ENCODE measurements at places on chromosomes 5 and 9. TPM values are rescaled to one million over a fixed set of nuclear protein-coding genes. Genes with fewer than 3 reads are reported as not detected.

MARCOL gene
- total RNA-seq: not detected

GRCh38 chr9:117821954-117822353, 117.8 kb downstream of the TLR4 start:
- DNase-seq: no peak
- no peak overlapping the region for H3K4me3 ChIP-seq
- H3K4me1 ChIP-seq: no peaks in the 10 kb centered on the region

RANBP17 gene
- 1.4 TPM for total RNA-seq

GRCh38 chr5:6125781-6126180, 252.6 kb downstream of the MED10 start:
- no peak overlapping the region for H3K27ac ChIP-seq
- no peaks in the 10 kb centered on the region for H3K4me1 ChIP-seq
- DNase-seq: no peak
- no peaks in the 10 kb centered on the region for H3K36me3 ChIP-seq

DNA sequence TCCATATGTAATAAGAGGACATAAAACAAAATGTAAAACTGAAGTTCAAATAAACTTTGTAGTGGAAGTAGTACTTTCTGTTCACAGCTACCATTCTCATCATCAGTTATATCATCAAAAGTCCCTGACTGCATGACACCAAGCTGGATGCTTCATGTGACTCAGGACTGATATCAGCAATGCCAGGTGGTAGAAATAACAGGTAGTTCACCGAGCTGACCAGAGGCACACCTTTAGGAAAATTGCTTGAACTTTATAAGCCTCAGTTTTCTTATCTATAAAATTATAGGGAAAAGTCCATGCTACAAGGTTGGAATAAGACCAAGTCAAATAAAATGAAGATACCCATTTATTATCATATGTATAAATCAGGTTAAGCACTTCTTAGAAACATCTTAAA, 124.9 kb upstream of the PTGER4 start:
- H3K36me3 ChIP-seq: no peaks in the 10 kb centered on the region
- H3K4me3 ChIP-seq: no peak overlapping the region
- DNase-seq: no peak
- no peak overlapping the region for H3K27ac ChIP-seq

DNA sequence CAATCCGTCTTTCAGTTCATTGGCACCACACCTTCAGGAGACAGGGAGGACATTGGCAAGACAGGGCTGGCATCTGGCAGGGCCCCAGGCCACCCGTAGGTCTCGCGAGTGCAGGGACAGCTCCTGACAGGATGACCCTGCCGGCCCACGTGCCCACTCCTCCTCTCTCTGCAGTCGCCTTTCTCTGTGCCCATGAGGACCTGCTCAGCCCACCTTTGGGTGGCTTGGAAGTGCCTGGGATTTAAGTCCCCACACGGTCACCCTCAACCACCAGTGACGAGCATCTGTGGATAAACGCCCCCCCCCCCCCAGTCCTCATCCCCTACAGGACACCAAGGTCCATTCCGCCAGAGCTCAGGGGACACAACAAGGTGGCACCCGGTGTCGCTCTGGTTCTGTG, 4.1 kb downstream of the MRPL36 start:
- no peaks in the 10 kb centered on the region for H3K27me3 ChIP-seq
- peaks cover 24% of the 10 kb centered on the region for H3K36me3 ChIP-seq
- no peak overlapping the region for H3K4me3 ChIP-seq
- H3K4me1 ChIP-seq: peaks cover 19% of the 10 kb centered on the region

- no peak overlapping the region for H3K27ac ChIP-seq
- H3K4me3 ChIP-seq: no peak overlapping the region
- H3K27me3 ChIP-seq: no peaks in the 10 kb centered on the region
- peaks cover 9% of the 10 kb centered on the region for H3K36me3 ChIP-seq
- DNase-seq: no peak
- H3K4me1 ChIP-seq: peaks cover 40% of the 10 kb centered on the region
These were observed 5.6 kb downstream of the TLE1 start for GRCh38 chr9:81683704-81684103.

INSL6 gene
- not detected for total RNA-seq

DNA sequence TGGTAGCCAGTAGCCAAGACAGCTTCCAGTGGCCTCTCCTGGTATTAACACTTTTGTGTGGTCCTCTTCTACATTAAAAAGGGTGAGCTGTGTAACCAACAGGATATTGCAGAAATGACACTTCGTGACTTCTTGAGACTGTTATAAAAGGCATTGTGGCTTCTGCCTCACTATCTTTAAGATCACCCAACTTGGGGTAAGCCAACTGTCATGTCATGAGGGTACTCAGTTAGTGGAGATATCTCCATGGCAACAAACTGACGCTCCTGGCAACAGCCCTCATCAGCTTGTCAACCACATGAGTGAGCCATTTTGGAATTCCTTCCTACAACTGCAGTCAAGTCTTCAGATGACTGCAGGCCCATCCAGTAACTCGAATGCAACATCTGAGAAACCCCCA, 121.7 kb downstream of the DEPDC1B start:
- no peaks in the 10 kb centered on the region for H3K36me3 ChIP-seq
- H3K4me3 ChIP-seq: no peak overlapping the region
- no peak overlapping the region for H3K27ac ChIP-seq
- H3K4me1 ChIP-seq: no peaks in the 10 kb centered on the region
- no peaks in the 10 kb centered on the region for H3K27me3 ChIP-seq
- DNase-seq: no peak

PCSK5 gene
- 7.4 TPM for total RNA-seq

MEIKIN gene
- not detected for total RNA-seq

DNA sequence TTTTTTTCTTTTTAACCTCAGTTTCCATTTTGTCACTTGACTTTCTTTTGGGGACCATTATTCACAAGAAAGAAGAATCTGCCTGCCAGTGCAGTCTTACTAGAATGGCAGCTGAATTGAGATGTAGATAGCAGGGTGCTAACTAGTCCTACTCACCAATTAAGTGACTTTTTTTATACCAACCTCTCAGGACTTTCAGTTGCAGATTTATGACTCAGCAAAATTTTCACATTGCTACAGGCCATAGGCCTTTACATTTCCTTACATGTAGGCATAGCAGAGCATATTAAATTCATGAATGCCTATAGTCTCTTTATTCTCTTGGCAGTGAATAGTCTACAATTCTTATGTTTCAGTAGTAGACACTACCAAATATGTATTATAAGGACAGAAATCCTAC, 54.0 kb upstream of the FKTN start:
- no peak for DNase-seq
- H3K4me3 ChIP-seq: no peak overlapping the region
- no peaks in the 10 kb centered on the region for H3K27me3 ChIP-seq
- H3K4me1 ChIP-seq: no peaks in the 10 kb centered on the region
- peaks cover 3% of the 10 kb centered on the region for H3K36me3 ChIP-seq
- no peak overlapping the region for H3K27ac ChIP-seq

COL27A1 gene
- 32.9 TPM for total RNA-seq

- no peaks in the 10 kb centered on the region for H3K36me3 ChIP-seq
- no peak for DNase-seq
- no peaks in the 10 kb centered on the region for H3K27me3 ChIP-seq
- H3K4me3 ChIP-seq: no peak overlapping the region
- peaks cover 16% of the 10 kb centered on the region for H3K4me1 ChIP-seq
These were observed 24.6 kb downstream of the TJP2 start for GRCh38 chr9:69198521-69199220.

GRCh38 chr5:4576161-4576748, 563.9 kb upstream of the ADAMTS16 start:
- H3K36me3 ChIP-seq: no peaks in the 10 kb centered on the region
- no peak overlapping the region for H3K27ac ChIP-seq
- no peaks in the 10 kb centered on the region for H3K4me1 ChIP-seq
- no peaks in the 10 kb centered on the region for H3K27me3 ChIP-seq
- DNase-seq: no peak

ICE1 gene
- total RNA-seq: 25.1 TPM

HOMER1 gene
- 7.2 TPM for total RNA-seq

DNA sequence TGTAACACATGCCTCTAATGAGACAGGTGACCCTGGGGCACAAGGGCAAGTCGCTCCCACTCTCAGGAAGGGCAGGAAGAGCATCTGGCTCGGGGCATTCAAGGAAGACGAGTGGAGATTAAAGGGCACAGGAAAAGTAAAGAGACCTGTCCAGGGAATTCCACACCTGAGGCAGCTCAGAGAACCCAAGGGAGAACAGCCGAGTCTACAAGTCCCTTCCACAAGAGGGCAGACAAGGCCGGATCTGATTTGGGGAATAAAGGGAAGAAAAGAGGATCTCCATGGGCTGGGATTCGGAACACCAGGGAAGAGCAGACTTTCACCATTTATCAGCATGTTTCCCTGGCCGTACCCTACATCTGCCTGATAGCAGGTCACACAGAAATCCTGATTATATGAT, 28.1 kb downstream of the GPX3 start:
- H3K27me3 ChIP-seq: no peaks in the 10 kb centered on the region
- H3K36me3 ChIP-seq: peaks cover 91% of the 10 kb centered on the region
- no peaks in the 10 kb centered on the region for H3K4me1 ChIP-seq
- no peak overlapping the region for H3K4me3 ChIP-seq
- DNase-seq: no peak

DNA sequence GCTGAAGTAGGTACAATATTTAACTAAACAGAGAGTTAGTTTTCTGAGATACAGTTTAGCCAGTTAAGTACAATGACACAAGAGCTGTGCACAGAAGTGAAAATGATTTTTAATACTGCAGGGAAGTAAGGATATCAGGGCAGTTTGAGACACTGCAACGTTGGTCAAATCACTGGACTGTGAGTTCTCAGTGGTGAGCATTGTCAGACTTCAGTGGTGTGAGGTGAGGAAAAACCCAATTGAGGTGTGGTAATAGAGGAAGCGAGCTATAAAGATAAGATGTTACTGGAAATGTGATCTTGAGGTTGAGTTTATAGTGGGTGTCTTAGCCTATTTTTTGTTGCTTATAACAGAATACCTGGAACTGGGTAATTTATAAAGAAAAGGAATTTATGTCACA, 12.8 kb upstream of the FBXL7 start:
- H3K36me3 ChIP-seq: no peaks in the 10 kb centered on the region
- H3K4me1 ChIP-seq: no peaks in the 10 kb centered on the region
- H3K4me3 ChIP-seq: no peak overlapping the region

CDC25C gene
- 0.38 TPM for total RNA-seq

DNA sequence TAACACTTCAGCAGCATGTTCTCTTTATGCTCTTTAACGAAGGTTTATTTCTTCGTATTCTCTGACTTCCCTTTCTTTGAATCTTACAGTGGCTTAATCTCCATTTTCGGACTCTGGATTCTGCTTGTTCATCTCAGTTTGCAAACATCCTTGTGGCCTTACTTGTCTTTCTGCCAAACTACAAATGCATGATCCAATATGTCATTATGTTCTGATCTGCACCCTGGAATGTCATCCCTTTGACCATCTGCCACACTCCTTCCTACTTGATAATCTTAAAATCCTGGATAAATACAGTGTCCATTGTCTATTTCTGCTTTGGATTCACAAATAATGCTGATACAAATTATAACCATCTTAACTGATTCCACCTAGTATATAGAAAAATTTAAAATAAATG, 499.2 kb downstream of the CDH18 start:
- no peaks in the 10 kb centered on the region for H3K27me3 ChIP-seq
- H3K4me3 ChIP-seq: no peak overlapping the region
- no peaks in the 10 kb centered on the region for H3K36me3 ChIP-seq
- no peak for DNase-seq

- peaks cover 44% of the 10 kb centered on the region for H3K4me1 ChIP-seq
- H3K27me3 ChIP-seq: no peaks in the 10 kb centered on the region
- H3K36me3 ChIP-seq: no peaks in the 10 kb centered on the region
- DNase-seq: peak; percentile 81
- peak overlapping the region; percentile 96 for H3K27ac ChIP-seq
These were observed 451 bp downstream of the LPAR1 start for GRCh38 chr9:111037708-111038330.

ZDHHC11 gene
- total RNA-seq: 81.5 TPM

DNA sequence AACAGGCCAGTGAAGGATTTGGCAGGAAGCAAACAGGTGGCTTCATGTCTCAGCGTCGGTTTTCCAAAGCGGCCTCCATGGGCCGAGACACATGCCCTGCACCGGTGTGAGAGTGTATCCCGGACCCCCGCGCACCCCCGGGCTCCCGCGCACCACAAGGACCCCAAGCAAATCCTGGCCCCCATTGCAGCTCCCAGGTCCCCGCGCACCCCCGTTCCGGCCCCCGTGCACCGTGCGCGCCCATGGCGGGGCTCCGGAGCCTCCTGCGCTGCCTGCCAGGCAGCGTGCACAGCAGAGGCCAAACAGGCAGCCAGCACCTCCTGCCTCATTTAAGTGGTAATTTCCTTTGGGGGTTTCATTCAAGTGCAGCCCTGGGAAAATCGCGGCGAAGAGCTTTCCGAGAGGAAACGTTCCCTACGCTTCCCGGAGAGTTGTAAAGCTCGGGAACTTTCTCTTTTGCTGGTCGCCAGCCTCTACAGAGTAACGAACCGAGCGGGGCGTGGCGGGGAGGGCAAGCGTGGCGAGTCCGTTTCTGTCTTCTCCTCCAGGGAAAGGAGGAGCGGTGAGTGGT, 145.5 kb upstream of the SLC24A2 start:
- peak overlapping the region; percentile 55 for H3K4me3 ChIP-seq
- H3K4me1 ChIP-seq: peaks cover 9% of the 10 kb centered on the region
- DNase-seq: no peak

TMEM252 gene
- total RNA-seq: not detected

GRCh38 chr9:125431012-125431305, 169.3 kb downstream of the GAPVD1 start:
- peak; percentile 62 for DNase-seq
- no peak overlapping the region for H3K27ac ChIP-seq
- H3K27me3 ChIP-seq: no peaks in the 10 kb centered on the region
- no peak overlapping the region for H3K4me3 ChIP-seq
- H3K36me3 ChIP-seq: no peaks in the 10 kb centered on the region

NEUROG1 gene
- not detected for total RNA-seq

DNA sequence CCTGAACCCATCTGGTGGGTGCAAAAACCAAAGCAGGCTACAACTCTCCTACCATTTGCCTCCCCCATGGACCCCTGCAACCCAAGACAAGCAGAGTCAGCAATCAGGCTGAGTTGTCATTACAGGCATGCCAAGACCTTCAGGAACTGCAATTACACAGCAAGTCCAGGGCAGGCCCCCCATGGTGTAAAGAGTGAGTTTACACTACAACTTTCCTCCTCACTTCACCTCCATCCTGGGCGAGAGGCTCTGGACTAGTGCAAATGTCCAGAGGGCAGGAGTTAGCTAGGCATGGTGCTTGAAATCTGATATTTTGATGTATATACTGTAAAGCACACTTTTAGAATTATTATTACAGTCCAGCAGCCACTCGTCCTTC, 7.0 kb upstream of the P4HA2 start:
- no peaks in the 10 kb centered on the region for H3K36me3 ChIP-seq
- H3K27me3 ChIP-seq: no peaks in the 10 kb centered on the region
- no peak overlapping the region for H3K27ac ChIP-seq
- peak; percentile 44 for DNase-seq

ITGA2 gene
- total RNA-seq: 32.7 TPM

C5 gene
- total RNA-seq: 10.1 TPM

TMOD1 gene
- total RNA-seq: 1.9 TPM

- no peak overlapping the region for H3K4me3 ChIP-seq
- no peak overlapping the region for H3K27ac ChIP-seq
- DNase-seq: no peak
- no peaks in the 10 kb centered on the region for H3K36me3 ChIP-seq
- H3K27me3 ChIP-seq: no peaks in the 10 kb centered on the region
These were observed 39.4 kb upstream of the STARD4 start for GRCh38 chr5:111551569-111552275.

Data from suprapubic skin (tissue), 4 donors.